Activated naive CD8-positive, alpha-beta T cell treated with anti-CD3 and anti-CD28 coated beads for 36 hours (primary cell): ENCODE measurements at places on chromosomes 4 and X.

DNA sequence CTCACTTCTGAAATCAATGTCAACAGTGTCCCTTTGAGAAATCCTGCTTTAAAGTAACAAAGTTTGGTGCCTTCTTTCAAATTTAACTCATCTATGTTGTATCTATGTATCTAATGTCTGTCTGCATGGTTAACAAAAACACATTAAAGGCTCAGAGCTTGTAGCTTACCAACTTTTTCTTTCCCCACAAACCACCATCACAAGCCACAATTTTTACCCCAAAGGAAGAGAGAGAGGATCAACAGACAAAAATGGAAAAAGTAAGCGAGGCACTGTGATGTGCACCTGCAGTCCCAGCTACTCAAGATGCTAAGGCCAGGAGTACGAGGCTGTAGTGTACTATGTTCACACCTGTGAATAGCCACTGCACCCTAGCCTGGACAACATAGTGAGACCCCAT, 17.2 kb downstream of the ATRX start:
- DNase-seq: no peak

DNA sequence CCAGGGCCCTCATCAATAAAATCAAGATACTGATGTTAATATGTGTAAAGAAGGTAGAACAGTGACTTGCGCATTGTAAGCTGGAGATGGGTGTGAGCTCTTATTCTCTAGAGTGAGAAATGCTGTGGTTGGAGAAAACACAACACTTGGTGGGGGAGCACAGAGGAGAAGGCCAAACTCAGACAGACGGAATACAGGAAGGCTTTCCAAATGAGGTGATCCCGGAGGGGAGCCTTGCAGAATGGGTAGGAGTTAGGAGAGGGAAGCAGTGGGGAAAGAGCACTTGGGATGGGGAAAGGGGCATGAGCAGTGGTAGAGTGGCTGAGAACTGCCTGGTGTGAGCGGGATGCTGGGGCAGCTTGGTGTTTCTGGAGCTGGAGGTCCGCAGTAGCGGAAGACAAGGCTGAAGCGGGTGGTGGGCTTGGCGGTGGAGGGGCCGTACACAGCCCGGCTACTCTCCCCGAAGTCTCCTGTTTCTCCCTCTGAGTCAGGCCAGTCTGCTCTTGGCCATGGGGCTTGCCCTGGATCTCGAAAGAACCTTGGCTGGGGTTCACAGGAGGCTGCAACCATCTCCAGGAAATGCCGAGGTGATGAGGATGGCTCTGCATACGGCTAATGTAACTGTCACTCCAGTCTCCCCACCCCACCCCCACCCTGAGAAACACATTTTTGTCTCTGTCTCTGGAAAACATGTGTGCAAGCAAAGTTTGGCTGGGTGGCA, 11.3 kb upstream of the PLAC1 start:
- no peak for DNase-seq

DNA sequence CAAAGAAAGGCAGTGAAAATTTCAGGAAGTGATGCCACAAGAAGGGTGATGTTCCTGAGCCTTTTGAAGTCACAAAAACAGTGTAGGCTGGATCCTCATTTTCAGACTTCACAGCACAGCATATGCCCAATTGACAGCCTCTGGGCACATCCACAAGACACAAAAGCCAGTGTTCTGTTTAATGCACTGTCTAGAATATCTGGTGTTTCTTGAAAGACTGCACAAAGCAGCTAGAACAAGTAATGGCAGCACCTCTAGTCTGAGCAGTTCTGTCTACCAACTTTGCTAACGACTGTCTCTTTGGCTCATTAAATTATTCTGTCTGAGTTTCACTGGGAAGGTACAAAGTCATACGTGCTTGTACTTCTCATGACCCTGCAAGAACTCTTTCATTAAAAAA, 417.1 kb upstream of the GALNT7 start:
- DNase-seq: no peak

- no peak for DNase-seq
Observed at GRCh38 chr4:125392694-125393093, 77.9 kb downstream of the FAT4 start.

GRCh38 chr4:24237709-24238108, 346.6 kb downstream of the DHX15 start:
- DNase-seq: no peak

- no peak for DNase-seq
Observed at GRCh38 chrX:107560980-107561379, 67.3 kb upstream of the PRPS1 start.
